ENCODE measurements at places on chromosomes 4 and X. TPM values are rescaled to one million over a fixed set of nuclear protein-coding genes. Genes with fewer than 3 reads are reported as not detected.

- H3K27ac ChIP-seq, result no peak overlapping the region
- no peak for DNase-seq
- no peaks in the 10 kb centered on the region for H3K36me3 ChIP-seq
- H3K27me3 ChIP-seq, result no peaks in the 10 kb centered on the region
- no peak overlapping the region for H3K4me3 ChIP-seq
These were observed 322.1 kb downstream of the TLL1 start for GRCh38 chr4:166195101-166195500.

NUDT10 gene
- 0.95 TPM for total RNA-seq

KLB gene
- not detected for total RNA-seq

DNA sequence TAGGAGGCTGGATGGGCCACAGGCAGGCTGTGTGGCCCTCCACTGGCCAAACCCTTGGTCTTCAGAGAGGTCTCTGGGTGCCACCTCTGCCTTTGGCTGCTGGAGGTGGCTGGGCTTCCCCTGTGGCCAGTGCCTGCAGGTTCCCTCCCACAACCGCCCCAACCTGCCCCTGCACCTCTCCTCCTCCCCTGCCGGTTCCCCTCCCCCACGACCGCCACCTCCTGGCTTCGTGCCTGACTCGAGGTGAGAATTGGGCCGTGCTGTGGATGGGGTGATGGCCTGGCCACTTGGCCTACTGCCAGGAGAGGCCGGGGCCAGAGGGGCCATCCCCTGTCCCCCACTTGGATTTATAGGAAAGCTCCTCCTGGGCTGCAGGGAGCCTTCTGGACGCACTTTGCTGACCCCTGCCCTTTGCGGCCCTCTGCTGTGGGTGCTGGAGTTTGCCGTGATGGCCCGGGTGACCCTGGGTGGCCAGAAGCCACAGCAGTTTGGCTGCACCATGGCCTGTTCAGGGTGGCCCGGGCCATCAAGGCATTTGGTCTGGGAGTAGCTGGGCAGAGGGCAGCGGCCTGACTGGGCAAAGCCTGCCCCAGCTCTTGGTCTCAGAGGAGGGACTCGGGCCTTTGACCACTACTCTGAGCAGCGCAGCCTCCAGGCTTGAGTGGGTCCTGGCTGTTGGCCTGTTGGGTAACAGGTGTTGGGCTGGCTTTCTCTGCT is 3.8 kb downstream of the NAT8L start:
- H3K4me1 ChIP-seq, result no peaks in the 10 kb centered on the region
- no peak overlapping the region for H3K4me3 ChIP-seq
- peaks cover 4% of the 10 kb centered on the region for H3K27me3 ChIP-seq
- no peaks in the 10 kb centered on the region for H3K36me3 ChIP-seq
- no peak overlapping the region for H3K27ac ChIP-seq

TMEM35A gene
- not detected for total RNA-seq

EPGN gene
- not detected for total RNA-seq

DNA sequence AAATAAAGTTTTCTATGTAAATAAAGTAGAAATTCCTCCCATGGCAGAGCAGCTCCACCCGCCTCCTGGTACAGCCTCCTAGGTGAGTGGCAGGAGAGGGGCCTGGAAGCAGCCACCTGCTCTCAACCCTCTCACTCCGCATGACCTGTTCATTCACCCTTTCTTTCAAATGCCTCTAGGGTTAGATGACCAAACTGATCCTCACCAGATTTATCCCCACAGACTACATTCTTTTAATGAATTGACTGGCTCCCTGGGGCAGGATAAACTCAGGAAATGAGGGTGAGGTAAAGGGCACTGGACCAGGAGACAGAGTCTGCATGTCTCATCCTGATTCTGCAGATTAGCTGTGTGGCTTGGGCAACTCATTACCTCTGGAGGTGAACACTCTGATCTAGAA is 32.6 kb upstream of the NKX6-1 start:
- no peaks in the 10 kb centered on the region for H3K4me1 ChIP-seq
- no peak overlapping the region for H3K4me3 ChIP-seq
- H3K27ac ChIP-seq, result no peak overlapping the region
- no peaks in the 10 kb centered on the region for H3K36me3 ChIP-seq
- no peak for DNase-seq
- H3K27me3 ChIP-seq, result peaks cover 13% of the 10 kb centered on the region

GRCh38 chr4:145251391-145251790 is 71.0 kb upstream of the OTUD4 start:
- no peak overlapping the region for H3K27ac ChIP-seq
- peaks cover 15% of the 10 kb centered on the region for H3K27me3 ChIP-seq
- DNase-seq, result no peak
- no peaks in the 10 kb centered on the region for H3K4me1 ChIP-seq

DNA sequence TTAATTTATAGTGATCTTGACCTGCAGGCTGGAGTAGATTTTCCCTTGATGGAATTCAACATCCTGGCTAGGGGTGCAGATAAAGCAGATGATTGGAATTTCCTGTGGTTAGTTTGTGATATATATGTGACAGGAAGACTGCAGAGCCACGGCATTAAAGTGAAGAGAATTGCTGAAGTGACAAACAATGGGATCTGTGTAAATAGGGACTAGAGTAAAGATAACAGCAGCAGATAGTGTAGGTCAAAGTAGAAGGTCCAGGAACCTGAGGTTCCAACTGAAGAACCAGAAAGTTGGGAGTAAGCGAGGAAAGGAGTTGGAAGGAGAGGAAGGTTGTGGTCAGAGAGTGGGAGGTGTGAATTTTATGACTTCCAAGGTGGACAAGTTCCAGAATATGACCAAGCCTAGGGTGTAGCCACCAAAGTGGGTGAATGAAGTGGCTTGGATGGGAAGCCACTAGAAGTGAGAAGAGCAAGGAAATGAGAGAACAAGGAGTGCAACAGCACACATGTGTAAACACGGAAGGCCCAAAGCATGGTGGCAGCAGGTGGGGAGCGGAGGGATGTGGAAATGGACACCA is 325.0 kb downstream of the RAB28 start:
- peaks cover 4% of the 10 kb centered on the region for H3K36me3 ChIP-seq
- H3K27me3 ChIP-seq, result no peaks in the 10 kb centered on the region
- H3K27ac ChIP-seq, result no peak overlapping the region

- no peaks in the 10 kb centered on the region for H3K4me1 ChIP-seq
- no peak overlapping the region for H3K27ac ChIP-seq
- no peaks in the 10 kb centered on the region for H3K27me3 ChIP-seq
- no peak for DNase-seq
- no peak overlapping the region for H3K4me3 ChIP-seq
- H3K36me3 ChIP-seq, result no peaks in the 10 kb centered on the region
These were observed 68.3 kb upstream of the RBPJ start for GRCh38 chr4:26252349-26253025.

DNA sequence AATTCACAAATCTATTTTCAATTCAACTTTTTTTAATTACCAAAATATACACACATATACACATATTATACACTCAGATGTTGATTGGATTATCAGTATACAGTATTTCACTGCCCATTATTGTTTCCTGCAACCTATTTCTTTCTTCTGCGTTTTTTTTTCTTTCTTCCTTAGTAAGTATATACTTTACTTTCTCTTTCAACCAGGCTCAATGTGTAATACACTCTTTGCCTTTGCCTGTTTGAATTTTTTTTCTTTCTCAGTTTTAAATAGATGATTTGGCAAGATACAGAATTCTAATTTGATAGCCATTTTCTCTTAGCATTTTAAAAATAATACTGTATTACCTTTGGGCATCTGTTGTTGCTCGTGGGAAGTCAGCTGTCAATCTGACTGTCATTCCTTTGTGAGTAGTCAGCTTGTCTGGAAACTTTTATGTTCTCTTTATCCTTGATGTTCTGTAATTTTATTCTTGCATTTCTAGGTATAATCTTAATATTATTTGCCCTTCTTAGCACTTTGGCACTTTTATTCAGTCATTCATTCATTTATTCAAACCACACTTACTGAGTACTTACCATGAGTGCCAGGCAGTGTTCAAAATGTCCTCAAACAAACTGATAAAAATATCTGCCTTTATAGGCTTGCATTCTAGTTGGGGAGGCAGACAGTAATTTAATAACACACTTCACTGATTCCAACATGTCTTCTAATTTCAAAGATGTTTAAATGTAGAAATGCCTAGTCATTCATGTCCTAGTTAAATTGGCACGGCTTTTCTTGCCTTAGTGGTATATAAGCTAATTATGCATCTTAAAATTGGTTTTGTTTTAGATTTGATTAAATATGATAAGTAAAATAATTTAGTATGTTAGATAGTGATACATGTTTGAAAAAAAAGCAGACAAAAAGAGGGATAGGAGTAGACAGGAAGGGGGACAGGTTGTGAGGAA is 3.7 kb downstream of the USP38 start:
- H3K4me3 ChIP-seq, result peak overlapping the region; percentile 95
- H3K4me1 ChIP-seq, result peaks cover 48% of the 10 kb centered on the region
- H3K36me3 ChIP-seq, result peaks cover 47% of the 10 kb centered on the region
- no peaks in the 10 kb centered on the region for H3K27me3 ChIP-seq
- peak overlapping the region; percentile 52 for H3K27ac ChIP-seq

- H3K36me3 ChIP-seq, result no peaks in the 10 kb centered on the region
- peaks cover 5% of the 10 kb centered on the region for H3K27me3 ChIP-seq
- no peak overlapping the region for H3K27ac ChIP-seq
- H3K4me3 ChIP-seq, result no peak overlapping the region
These were observed 9.3 kb downstream of the PRDM8 start for GRCh38 chr4:80206521-80207171.

- H3K36me3 ChIP-seq, result no peaks in the 10 kb centered on the region
- H3K27me3 ChIP-seq, result peaks cover 15% of the 10 kb centered on the region
- H3K4me1 ChIP-seq, result no peaks in the 10 kb centered on the region
- H3K4me3 ChIP-seq, result no peak overlapping the region
- no peak overlapping the region for H3K27ac ChIP-seq
- no peak for DNase-seq
These were observed 5.4 kb downstream of the HTRA3 start for GRCh38 chr4:8274765-8275547.

DNA sequence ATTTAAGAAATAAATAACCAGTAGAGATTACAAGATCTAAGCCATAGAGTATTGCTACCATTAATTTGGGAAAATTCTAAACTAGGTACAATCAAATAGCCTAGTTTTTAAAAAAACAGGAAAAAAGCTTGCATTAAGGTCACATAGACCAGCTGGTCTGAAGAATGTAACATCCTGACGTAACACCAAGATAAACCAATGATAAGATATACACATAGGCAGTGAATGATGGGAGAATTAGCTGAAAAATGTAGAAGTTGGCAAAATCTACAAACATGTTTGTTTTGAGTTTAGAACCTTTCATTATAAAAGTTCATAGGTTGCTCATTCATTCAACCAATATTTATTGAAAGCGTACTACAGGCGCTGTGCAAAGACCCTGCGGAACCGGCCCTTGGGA is 120.0 kb downstream of the SH3RF1 start:
- no peaks in the 10 kb centered on the region for H3K4me1 ChIP-seq
- no peak overlapping the region for H3K27ac ChIP-seq
- peaks cover 2% of the 10 kb centered on the region for H3K27me3 ChIP-seq
- H3K4me3 ChIP-seq, result no peak overlapping the region
- DNase-seq, result no peak

PAGE1 gene
- not detected for total RNA-seq

GRCh38 chr4:8242782-8243560 is 26.6 kb upstream of the HTRA3 start:
- no peaks in the 10 kb centered on the region for H3K36me3 ChIP-seq
- no peaks in the 10 kb centered on the region for H3K27me3 ChIP-seq
- no peak overlapping the region for H3K4me3 ChIP-seq
- no peak for DNase-seq

DNA sequence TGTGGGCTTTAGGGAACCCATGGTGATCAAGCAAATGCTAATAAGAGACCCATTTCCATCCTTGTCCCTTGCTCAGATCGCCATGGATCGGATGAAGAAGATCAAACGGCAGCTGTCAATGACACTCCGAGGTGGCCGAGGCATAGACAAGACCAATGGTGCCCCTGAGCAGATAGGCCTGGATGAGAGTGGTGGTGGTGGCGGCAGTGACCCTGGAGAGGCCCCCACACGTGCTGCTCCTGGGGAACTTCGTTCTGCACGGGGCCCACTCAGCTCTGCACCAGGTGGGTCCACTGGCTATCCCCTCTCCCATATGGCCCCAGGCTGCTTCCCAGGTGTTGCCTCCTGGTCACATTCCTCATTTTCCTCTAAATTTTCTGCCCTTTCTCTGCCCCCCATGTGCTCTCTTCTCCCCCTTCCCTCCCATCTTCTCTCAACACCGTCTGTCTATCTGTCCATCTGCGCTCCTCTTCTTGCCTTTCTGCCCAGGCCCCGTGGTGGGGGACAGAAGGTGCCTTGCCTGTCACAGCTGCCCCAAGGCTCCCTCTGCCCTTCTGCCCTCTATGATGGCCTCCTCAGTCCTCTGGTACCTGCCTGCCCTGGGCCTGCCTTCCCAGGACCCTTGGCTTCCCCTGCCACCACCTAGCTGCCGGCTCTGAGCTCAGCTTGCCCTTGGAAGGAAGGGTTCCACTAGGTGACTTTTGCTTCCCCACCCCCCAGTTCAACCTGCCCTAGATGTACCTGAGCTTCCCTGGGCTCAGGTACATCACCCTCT is 5.2 kb downstream of the CDK16 start:
- no peak for DNase-seq
- peaks cover 33% of the 10 kb centered on the region for H3K36me3 ChIP-seq
- peaks cover 19% of the 10 kb centered on the region for H3K4me1 ChIP-seq
- no peak overlapping the region for H3K27ac ChIP-seq
- H3K27me3 ChIP-seq, result no peaks in the 10 kb centered on the region

- DNase-seq, result no peak
- no peak overlapping the region for H3K4me3 ChIP-seq
- H3K27ac ChIP-seq, result peak overlapping the region; percentile 70
These were observed 127.4 kb downstream of the RBM47 start for GRCh38 chr4:40502220-40502619.

MAGEA1 gene
- not detected for total RNA-seq

KCNIP4 gene
- not detected for total RNA-seq

SLC10A7 gene
- total RNA-seq, result 12.2 TPM

GRCh38 chrX:47568656-47569295 is 7.8 kb downstream of the ARAF start:
- no peaks in the 10 kb centered on the region for H3K27me3 ChIP-seq
- DNase-seq, result peak; percentile 47
- H3K27ac ChIP-seq, result no peak overlapping the region
- no peak overlapping the region for H3K4me3 ChIP-seq

DNA sequence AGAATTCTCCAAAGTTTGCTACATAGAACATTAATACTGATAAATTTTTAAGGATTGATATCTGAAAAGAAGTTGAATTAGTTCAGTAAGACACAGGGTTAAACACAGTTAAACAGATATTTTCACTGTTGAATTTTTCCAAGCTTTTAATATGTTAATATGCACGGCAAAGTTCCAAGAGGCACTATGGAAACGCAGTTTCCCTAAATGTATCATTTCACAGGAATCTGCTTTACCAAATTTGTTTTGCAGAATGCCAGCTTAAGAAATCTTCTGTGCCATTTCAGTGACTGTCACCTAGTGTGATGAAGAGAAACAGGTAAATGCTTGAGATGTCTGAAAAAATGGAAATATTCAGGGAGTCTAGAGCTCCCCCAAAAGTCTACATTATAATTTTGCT is 395.9 kb upstream of the GRIA3 start:
- H3K4me1 ChIP-seq, result no peaks in the 10 kb centered on the region
- H3K27me3 ChIP-seq, result no peaks in the 10 kb centered on the region
- no peaks in the 10 kb centered on the region for H3K36me3 ChIP-seq

- no peak overlapping the region for H3K27ac ChIP-seq
- no peaks in the 10 kb centered on the region for H3K36me3 ChIP-seq
- no peak overlapping the region for H3K4me3 ChIP-seq
These were observed 23.1 kb downstream of the JADE3 start for GRCh38 chrX:46935295-46935694.

All from activated naive CD4-positive, alpha-beta T cell treated with anti-CD3 and anti-CD28 coated beads for 36 hours (primary cell).